ENCODE measurements at places on chromosomes 7 and 10.

DNA sequence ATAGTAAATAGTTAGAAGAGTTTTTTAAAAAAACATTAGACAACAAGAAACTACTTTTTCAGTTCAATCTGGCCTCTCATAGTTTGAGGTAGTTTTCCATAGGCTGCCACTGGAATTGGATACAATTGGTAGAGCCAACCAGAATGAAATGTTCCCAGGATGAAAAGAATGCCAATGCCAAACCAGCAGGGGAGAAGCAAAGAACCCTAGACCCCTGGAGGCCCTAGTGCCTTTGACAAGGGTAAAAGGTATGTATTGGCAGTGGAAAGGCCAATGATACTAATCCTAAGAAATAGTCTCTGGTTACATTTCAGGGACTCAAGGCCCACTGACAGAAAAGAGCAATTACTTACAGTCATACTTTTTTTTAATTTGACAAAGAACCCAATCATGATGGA is 77.4 kb upstream of the SEM1 start:
- DNase-seq: no peak

DNA sequence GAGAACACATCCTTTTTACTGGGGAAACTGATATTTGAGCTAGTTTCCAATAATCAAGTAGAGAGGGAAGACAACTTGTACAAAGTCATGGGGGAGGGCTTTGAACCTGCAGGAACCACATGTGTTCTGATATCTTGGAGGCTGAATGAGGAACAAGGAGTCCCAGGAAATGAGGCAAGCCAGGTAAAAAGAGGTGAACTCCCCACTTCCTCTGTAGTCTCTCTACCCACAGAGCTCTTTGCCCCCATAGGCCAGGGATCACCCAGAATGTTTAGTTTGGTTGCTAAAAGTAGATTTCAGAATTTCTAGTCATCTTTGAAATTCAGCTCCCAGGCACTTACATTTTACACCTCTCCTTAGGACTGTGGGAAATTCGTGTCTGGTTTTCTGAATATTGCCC is 276.4 kb downstream of the SFMBT2 start:
- DNase-seq: no peak

GRCh38 chr7:50307368-50308032 is 3.0 kb downstream of the IKZF1 start:
- no peak for DNase-seq

DNA sequence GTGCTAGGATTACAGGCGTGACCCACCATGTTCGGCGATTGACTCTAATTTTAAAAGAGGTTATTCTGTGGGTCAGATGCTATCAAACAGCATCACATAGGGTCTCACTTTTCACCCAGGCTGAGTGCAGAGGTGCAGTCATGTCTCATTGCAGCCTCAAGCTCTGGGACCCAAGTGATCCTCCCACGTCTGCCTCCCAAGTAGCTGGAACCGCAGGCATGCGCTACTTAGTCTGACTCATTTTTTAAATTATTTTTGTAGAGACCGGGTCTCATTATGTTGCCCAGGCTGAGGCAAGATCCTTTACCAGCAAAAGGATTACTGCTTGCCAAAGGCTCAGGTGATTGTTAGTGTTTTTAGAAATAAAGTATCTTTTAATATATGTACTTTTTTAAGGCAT is 42.9 kb upstream of the STOX1 start:
- DNase-seq: no peak

- DNase-seq: peak; percentile 89
Measured at GRCh38 chr10:91798649-91799611, 704 bp downstream of the TNKS2 start.

DNA sequence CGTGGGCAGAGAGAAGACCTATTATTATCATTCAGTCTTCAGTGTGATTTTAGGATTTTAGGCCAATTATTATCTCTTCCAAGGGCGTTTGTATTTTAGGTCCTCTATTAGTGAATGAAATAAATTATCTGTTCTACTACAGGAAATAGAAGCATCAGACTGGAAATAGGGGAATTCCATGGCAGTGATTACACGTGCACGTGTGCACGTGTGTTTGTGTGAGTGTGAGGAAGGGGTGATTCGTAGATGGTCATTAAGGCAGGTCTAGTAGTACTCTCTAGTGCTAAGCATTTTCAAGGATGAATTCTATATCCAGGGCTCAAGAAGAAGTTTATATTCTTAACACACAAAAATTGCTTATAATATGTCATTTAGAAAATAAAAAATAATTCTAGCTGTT is 623.2 kb downstream of the GATA3 start:
- no peak for DNase-seq

Data from suppressor macrophage treated with lipopolysaccharide for 1 hour (primary cell).